Activated CD8-positive, alpha-beta memory T cell treated with anti-CD3 and anti-CD28 coated beads for 1 hour (primary cell): ENCODE measurements at places on chromosomes 12 and 14.

GRCh38 chr14:89000007-89000942 is 175.8 kb downstream of the TTC8 start:
- no peak for DNase-seq

DNA sequence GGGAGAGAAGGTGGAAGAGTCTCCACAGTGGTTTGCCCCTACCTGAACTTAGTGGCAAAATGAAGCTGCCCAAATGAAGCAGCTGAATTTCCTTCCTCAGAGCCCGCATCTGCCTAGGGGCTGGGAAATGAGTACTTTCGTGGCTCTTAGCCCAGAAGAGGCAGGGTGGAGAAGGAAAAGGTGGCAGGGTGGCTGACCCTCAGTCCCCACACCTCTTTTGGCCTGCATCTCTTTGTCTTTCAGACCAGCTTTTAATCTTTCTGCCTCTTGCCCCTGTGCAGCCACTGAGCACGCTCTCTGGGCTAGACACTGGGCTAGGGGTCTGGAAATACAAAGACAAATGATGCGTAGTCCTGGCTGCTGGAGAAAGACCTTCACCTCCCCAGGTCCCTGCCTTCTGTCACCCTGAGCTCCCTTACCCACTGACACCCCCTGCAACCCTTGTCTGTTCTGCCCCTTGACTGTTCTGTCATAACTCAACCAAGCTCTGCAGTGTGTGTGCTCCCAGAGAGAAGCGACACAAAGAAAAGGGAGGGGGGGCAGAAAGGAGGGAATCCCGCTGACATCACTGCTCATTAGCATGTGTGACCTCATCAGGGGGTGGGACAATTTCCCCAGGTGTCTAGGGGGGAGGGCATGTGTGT is 371 bp upstream of the REM2 start:
- no peak for DNase-seq

GRCh38 chr12:67477681-67478265 is 170.8 kb upstream of the DYRK2 start:
- DNase-seq = no peak

- DNase-seq = peak; percentile 58
These were observed 25.2 kb downstream of the KRT8 start for GRCh38 chr12:52879394-52880351.

GRCh38 chr14:25803386-25804018 is 753.6 kb upstream of the STXBP6 start:
- DNase-seq = no peak

GRCh38 chr12:112590281-112590680 is 171.5 kb downstream of the PTPN11 start:
- no peak for DNase-seq

DNA sequence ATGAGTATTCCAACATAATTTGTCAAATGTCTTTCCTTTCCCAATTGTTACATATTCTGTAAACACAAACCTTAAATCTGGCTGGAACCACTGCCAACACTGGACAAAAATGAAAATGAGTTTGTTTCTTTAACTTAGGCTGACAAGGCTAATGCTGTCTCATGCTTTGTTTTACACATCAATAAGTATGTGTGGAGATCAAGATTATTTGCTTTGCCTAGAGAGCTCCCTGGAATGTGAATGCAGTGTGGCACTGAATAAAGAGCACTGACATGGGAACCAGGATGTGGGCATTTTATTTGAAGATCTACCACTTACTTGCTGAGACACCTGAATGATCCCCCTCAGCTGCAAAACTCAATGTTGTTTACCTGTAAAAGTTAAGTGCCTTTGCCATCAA is 61.7 kb downstream of the RALGAPA1 start:
- DNase-seq = no peak
